ENCODE measurements at places on chromosomes 16 and 17.
A peak's percentile ranks its signal among the peaks of the same experiment; 100 is the strongest.

- no peak for DNase-seq
These were observed 4.3 kb upstream of the SYNGR2 start for GRCh38 chr17:78163881-78164747.

- DNase-seq: no peak
These were observed 25.4 kb downstream of the MYH3 start for GRCh38 chr17:10631701-10632100.

DNA sequence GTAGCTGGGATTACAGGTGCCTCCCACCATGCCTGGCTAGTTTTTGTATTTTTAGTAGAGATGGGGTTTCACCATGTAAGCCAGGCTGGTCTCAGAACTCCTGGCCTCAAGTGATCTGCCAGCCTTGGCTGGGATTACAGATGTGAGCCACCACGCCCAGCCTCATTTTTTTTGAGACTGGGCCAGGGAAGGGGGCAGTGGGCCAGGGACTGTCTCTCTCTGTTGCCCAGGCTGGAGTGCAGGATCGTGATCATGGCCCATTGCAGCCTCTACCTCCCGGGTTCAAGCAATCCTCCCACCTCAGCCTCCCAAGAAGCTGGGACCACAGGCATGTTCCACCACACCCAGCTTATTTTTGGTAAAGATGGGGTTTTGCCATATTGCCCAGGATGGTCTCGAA is 16.0 kb downstream of the RSL1D1 start:
- no peak for DNase-seq

GRCh38 chr17:55776271-55776670 is 25.4 kb downstream of the PCTP start:
- DNase-seq: no peak

DNA sequence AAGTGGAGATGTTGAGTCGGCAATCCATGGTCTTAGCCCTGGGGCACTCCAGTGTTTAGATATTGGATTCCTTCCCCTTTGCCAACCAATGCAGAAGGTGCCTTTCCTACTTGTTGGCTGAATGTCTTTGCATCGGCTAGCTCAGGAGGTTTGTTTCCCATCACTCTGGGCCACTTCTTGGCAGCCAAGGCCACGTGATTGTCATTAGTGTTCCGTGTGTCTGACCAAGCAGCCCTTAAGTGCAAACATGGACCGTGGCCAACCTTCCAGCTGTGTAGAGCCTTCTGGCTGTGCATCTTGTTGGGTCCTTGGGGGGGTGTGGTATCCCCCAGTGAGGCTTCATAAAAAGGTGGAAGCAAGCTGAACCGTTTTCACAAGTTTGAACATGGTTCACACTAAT is 66.0 kb downstream of the GNAO1 start:
- no peak for DNase-seq

DNA sequence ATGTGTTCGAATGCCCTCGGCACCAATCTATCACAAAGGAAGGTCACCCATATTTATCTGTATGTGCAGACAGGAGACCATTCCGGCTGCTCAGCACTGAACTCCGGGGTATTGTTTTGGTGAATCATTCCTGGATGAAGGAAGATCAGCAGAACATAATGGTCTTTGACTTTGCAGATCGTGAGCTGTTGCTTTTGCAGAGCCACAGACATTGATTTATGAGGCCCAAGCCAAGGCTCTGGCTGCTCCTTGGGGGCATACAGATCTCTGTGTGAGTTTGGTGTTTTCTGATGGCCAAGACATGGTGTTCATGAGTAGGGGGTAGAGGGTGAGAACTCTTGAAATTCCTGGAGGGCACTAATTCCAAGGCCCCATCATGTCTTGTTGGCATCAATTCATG is 458.8 kb upstream of the HSBP1 start:
- DNase-seq: no peak

- DNase-seq: no peak
These were observed 42.8 kb downstream of the MARCHF10 start for GRCh38 chr17:62765351-62765750.

DNA sequence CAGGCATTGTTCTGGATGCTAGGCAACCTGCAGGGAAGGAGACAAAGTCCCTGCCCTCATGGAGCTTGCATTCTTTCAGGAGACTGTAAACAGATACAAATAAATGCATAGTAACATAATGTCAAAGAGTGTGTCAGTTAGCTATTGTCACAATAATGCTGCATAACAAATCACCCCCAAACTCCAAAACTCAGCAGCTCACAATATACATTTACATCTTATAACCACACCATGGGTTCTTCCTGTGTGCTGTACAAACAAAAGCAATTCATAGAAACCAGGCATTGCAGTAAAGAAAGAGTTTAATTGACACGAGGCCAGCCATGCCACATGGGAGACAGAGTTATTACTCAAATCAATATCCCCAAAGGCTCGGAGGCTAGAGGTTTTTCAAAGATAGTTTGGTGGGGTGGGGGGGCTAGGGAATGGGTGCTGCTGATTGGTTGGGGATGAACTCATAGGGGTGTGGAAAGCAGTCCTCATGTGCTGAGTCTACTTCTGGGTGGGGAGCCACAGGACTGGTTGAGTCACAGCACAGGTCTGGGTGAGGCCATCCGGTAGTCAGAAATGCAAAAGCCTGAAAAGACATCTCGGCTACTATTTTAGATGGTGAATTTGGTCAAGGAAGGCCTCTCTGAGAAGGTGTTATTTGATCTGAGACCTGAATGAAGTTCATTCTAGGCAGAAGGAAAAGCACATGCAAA is 79.0 kb downstream of the GPRC5B start:
- no peak for DNase-seq

- DNase-seq: no peak
These were observed 45.8 kb upstream of the TAOK1 start for GRCh38 chr17:29344201-29344856.

DNA sequence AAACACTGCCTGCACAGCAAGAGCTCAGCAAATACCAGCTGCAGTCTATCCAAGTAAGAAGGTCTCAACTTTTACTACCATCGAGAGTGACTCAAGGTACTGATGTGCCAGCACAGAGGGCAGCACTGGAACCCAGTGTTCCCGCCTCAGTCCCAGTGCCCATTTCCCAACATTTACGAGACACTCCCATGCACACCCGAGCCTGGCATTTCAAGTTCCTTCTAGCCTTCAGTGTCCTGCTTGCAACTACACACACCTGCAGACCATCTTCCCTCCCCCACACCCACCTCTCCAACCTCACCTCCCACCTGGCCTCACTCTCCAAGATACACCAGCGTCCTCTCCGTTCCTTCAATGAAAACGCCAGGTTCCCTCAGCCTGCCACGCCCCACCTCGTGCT is 3.2 kb downstream of the KLHDC4 start:
- no peak for DNase-seq

DNA sequence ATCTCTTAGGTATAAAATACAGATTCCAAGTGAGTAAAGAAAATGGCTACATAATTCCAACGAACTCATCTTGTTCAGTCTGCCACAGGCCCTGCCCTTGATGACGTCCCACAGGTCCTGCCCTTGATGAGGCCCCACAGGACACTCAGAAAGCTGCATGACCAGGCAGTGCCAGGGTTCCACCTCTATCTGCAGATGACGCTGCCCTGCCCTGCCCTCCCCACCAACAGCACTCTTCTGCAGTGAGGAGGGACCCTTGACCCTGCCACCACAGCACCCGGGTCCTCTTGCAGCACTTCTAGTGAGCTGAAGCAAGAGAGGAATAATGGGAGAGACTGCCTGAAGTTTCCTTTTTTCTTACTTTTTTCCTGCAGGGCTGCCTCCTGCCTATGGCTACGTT is 118.4 kb downstream of the VPS53 start:
- no peak for DNase-seq

DNA sequence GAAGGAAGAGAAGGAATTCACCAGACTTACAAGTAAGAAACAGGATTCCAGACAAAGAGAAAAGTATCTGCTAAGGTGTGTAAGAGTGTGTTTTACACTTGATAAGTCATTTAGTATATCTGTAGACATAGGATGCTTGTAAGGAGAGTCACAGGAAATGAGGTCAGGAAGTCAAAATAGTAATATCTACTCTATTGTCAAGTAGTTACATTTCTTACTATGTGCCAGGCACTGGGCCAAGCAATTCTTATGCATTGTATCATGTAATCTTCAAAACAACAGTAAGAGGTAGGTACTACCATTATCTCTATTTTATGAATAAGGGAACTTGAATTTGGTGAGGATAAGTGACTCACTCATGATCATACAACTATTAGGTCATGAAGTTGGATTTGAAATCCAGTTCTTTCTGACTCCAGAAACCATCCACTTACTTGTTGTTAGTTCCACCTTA is 129.1 kb downstream of the SNX11 start:
- no peak for DNase-seq

DNA sequence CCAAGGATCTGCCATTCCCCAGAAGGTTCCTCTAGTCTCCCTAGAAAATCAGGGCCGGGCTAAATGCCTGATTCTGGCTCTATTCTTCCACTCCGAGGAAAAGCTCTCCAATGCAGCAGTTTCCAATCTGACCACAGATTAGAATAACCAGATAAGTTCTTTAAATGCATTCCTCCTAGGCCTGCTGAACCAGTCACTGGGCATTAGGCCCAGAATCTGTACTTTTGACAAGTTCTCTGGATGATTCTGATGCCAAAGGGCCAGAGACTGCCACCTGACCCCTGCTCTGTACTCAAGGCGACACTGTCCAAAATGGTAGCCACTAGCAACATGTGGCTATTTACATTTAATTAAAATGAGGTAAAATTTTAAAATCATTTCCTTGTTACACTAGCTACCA is 22.3 kb downstream of the MAP3K14 start:
- DNase-seq: no peak

DNA sequence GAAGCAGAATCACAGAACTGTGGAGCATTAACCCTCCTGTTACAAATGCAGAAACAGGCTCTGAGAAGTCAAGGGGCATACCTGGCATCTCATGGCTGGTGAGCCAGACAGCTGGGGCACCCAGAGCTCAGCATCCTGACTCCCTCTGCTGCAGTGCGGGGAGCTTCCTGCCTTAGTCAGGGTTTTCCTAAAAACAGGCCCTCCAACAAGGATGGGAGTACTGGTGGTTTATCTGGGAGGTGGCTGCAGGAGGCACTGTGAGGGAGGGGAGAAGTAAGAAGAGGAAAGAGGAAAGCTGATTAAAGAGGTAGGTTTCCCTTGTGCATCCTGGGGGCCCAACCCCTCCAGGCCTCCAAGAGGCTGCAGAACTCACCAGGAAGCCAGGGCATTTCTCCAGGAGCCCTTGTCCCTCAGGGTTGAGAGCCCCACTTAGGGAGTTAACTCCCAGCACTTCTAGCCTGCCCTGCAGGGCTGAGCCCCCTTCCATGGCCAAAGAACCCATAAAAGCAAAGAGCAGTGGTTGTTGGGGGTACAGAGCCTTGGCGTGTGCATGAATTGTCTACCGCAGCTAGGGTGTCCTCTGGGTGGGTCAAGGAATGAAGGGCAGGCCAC is 261.5 kb upstream of the RPL38 start:
- DNase-seq: no peak

GRCh38 chr17:18318117-18318516 is 3.0 kb downstream of the SMCR8 start:
- no peak for DNase-seq

DNA sequence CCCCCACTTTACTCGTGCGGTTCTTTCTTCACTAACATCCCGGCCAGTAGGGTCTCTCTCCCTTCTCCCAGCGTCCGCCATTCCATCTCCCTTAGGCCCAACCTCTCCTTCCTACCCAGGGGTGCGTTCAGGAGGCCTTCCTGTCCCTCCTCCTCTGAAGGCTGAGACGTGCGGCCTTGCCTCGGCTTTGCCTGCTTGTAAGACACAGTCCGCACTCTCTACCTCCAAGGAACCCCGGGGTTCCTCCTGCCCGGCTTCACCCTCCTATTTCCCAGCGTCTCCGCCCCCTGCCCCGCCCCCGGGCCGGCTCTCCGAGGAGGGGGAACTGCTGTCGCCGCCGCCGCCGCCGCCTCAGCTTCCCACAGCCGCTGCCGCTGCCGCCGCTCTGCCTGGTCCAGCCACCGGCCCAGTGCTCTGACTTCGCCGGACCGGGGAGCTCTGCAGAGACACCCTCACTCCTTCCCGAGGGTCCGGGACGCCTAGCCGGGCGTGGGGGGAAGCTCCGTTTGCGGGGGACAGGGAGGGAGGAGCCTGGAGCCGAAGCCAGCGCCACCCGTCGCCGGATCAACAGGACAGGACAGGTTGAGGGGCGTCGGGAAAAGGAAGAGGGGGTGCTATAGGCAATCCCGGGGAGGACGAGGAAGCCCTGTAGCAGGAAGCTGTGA is 1.2 kb upstream of the FGF11 start:
- DNase-seq: peak; percentile 63

- no peak for DNase-seq
These were observed 296.7 kb upstream of the FOXF1 start for GRCh38 chr16:86213437-86214205.

GRCh38 chr17:73064084-73064938 is 28.2 kb downstream of the SLC39A11 start:
- DNase-seq: no peak

DNA sequence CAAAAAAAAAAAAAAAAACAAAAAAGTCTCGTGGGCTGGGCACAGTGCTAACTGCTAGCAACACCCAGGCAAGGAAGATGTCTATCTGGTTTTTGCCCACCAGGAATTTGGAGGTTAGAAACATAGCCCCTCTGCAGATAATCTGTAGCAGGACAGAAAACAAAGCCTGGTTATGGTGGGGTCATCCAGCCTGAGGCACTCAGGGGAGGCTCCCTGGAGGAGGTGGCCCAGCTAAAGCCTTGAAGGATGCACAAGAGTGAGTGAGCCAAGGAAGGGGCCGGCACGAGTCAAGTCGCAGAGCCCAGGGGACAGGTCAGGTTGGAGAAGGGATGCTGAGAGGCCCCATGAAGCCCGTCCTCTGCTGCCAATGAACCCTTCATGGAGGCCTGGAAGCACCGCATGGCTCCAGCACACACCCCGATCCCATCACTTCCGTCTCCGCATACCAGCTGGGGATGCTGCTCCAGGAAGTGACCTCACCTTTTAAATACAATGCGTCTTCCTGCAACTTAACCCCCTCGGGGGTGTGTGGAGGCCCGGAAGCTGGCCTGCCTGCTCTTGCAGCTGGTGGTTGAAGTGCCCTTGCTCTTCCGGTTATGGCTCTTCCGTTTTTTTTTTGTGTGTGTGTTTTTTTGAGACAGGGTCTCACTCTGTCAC is 86.5 kb downstream of the ENGASE start:
- DNase-seq: no peak
